ENCODE measurements at places on chromosomes 5 and 9. TPM values are rescaled to one million over a fixed set of nuclear protein-coding genes. Genes with fewer than 3 reads are reported as not detected.

The F2RL2 gene
- 0.06 TPM for polyA plus RNA-seq

The PCDHB15 gene
- polyA plus RNA-seq, result 0.80 TPM

The PITX1 gene
- 519 TPM for polyA plus RNA-seq

The SLC22A4 gene
- polyA plus RNA-seq, result 0.14 TPM

The F12 gene
- 33.5 TPM for polyA plus RNA-seq

The TIMD4 gene
- not detected for polyA plus RNA-seq

The TNFSF8 gene
- 0.47 TPM for polyA plus RNA-seq

The FOXD4 gene
- 0.37 TPM for polyA plus RNA-seq

The PAEP gene
- not detected for polyA plus RNA-seq

The LPAR1 gene
- polyA plus RNA-seq, result 5.2 TPM

The LRRC19 gene
- not detected for polyA plus RNA-seq

The TAF11L2 gene
- polyA plus RNA-seq, result not detected

The PLAC8L1 gene
- polyA plus RNA-seq, result 0.22 TPM

The C5orf52 gene
- polyA plus RNA-seq, result not detected

The SCAMP1 gene
- 8.7 TPM for polyA plus RNA-seq

The CAPSL gene
- polyA plus RNA-seq, result not detected

The CSF1R gene
- polyA plus RNA-seq, result 2.0 TPM

The ACTBL2 gene
- not detected for polyA plus RNA-seq

The SHROOM1 gene
- 3.3 TPM for polyA plus RNA-seq
